ENCODE measurements at places on chromosomes 2 and 18.

DNA sequence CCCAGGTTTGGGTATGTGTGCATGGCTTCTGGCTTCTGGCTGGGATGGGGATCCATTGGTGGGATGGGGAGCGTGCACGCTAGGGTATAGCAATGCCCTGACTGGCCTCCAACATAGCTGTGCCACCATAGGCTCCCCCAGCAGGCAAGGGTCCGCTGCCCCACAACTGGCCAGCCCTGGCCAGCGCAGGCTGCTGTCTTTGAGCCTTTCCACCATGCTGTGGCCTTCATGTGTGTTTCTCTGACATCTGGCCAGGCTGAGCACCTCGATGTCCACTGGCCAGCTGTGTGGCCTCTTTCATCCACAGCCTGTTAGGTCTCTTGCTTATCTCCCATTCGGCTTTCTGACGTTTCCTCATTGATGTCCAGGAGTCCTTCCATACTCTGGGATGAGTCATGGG lies 231.3 kb downstream of the NDUFA10 start:
- no peak for DNase-seq

- DNase-seq, result peak; percentile 6
Observed at GRCh38 chr2:132766573-132766972, 96.6 kb upstream of the LYPD1 start.

DNA sequence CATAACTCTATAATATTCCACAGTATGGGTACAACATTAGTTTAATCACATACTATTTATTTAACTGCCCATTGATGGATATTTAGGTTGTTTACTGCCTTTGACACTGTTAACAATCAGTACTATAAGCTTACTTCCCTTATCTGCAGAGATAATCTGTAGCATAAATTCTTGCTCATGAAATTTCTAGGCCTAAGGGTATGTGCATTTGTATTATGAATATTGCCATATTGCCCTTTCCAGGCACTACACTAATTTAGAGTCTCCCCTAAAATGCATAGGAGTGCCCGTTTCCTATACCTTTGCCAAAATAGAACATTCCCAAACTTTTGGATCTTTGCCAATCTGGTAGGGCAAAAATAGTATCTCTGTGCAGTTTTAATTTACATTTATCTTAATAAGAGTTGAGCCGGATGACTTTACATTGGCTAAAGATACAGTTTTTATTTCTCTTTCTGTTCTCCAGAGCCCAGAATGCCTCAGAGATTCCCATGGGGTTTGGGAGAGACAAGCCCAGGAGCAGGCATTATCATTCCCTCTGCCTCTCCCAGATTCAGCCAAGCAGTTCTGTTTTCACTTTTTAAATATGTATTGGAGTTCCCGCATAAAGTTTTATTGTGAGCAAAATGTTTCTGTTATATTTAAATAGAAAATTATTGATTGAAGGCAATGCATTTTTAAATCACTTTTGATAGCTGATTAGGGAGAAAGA lies 102.8 kb downstream of the CAPN13 start:
- no peak for DNase-seq

- peak; percentile 47 for DNase-seq
Observed at GRCh38 chr2:191910518-191910917, 63.6 kb upstream of the CAVIN2 start.

DNA sequence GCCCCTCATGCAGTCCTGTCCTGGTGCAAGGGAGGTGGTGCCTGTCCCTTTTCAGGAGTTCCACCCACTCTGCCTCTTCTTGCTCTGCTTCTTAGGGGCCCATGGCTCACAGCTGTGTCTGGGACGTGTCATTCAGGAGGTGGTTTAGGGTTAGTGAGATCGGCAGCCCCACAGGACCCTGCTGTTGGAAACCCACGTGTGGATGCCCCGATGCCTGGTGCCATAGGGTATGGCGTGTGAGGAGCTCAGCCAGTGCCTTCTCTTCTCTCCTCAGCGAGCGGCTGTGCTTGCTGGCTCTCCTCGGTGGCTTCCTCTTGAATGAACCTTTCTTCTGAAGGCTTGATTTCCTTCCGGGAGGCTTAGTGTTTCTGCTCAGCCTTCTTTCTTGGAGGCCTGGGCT lies 55.2 kb downstream of the LDLRAD4 start:
- DNase-seq, result no peak

DNA sequence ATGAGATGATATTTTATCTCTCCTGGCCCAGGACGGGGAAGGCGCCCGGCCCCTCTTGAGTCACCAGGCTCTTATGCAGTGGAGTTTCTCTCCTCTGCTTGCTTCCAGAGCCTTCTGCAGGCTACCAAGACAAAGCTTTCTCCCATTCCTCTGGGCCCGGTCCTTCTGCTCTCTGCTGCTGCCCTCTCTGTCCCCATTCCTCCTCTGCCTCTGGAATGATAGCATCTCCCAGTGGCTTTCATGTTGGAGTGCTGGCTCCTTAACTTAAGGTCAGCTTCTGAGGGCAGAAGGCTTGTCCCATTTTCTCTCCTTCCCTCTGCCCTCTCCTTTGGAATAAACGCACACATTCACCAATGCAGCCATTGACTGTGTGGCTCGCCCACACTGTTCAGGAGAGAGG lies 86.2 kb downstream of the SDC1 start:
- DNase-seq, result no peak

- DNase-seq, result no peak
Observed at GRCh38 chr2:196287523-196287922, 116.1 kb upstream of the STK17B start.

DNA sequence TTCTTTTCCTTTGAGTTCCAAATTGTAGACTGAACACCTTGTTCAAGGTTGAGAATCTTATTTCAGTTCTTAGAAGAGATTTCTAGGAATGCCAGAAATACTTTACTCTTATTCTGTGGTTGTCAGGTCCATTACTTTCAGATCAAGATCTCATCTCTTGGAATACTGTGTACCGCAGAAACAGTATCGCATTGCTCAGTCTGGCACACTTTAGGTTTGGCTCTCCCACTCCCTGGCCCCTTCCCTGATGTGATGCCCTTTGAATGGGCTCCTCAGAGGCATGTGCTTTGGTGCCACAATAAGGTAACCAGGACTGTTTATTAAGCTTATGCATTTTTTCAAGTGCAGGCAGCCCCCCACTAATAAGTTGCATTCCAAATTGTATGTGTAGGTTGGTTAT lies 244.7 kb upstream of the FOSL2 start:
- DNase-seq, result no peak

DNA sequence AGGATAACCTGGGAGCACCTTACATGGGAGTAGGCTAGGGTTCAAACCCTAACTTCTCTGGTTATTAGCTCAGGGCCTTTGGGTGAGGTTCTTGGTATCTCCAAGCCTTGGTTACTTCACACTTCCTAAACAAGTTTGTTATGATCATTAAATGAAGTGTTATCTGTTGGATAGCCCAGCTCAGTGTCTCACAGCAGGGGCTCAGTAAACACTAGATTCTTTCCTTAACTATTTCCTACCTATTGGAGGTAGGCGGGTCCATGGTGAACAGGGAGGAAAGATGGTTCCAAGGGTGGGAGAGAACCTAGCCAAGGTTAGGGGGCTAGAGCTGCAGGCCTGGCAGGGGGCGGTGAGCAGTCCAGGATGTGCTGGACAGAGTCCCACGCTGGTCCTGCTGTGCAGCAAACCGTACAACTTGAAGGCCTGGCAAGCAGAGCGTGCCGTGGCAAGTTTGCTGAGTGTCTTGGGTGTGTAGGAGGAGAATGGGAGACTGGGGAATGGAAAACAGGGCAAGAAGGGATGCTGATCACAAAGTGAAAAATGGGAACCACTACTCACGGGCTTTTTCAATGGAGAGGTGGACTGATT lies 259.1 kb downstream of the PRKCE start:
- peak; percentile 38 for DNase-seq

DNA sequence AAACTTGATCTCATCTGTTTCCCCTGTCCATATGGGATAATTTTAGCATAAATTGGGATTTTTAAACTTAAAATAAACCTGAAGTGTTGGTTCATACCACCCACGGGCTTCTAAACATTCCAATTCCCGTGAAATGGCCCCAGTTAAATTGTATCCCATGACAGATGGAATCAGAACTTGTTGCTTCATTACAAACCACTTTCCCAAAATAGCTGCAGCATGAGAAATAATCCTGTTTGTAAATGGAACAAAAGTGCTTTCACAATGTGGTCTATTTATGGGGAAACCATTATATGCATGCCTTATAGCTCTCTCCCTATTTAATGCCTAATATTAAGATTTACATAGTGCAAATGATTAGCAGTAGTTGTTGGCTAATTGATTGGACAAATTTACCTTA lies 15.9 kb downstream of the SCG2 start:
- DNase-seq, result peak; percentile 66

DNA sequence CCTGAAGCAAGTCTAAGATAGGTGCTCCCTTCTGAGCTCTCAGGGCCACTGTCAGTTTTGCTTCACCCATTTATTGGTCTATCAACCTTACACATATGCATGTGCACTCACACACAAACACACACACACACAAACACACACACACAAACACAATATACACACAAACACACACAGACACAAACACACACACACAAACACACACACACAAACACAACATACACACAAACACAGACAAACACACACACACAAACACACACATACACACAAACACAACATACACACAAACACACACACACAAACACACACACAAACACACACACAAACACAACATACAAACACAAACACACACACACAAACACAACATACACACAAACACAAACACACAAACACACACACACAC lies 181.6 kb upstream of the KLHL29 start:
- no peak for DNase-seq

DNA sequence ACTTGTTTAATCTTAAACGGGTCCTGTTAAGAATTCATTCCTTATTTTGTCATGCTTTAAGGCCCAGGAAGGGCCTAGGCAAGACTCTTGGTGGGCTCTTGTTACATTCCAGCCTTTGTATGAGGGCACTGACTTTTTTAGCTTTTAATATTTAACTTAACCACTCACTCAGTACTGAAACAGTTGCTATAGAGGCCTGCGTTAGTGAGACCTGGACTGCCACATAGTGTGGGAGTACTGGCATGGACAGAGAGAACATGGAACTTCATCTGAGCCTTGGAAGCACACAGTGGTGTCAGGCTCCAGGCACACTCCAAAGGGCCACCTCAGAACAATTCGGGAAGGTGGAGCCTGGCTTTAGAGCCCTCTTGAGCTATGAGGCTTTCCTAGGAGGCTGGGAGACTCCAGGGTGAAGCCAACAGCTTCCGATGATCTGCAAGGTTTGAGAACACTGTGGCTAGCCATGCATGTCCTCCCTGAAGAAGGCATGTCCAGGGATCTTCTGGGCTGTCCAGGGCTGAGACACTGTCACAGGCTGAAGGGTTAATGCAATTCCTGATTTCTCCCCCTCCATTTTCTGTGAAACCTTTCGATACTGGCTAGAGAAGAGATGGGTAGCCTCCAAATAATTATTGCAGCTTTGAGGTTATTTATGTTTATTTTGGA lies 155.4 kb upstream of the ACAA2 start:
- DNase-seq, result no peak

GRCh38 chr2:121342751-121343150 lies 57.7 kb upstream of the TFCP2L1 start:
- DNase-seq, result peak; percentile 31

GRCh38 chr2:238988105-238988504 lies 140.2 kb downstream of the TWIST2 start:
- DNase-seq, result no peak

DNA sequence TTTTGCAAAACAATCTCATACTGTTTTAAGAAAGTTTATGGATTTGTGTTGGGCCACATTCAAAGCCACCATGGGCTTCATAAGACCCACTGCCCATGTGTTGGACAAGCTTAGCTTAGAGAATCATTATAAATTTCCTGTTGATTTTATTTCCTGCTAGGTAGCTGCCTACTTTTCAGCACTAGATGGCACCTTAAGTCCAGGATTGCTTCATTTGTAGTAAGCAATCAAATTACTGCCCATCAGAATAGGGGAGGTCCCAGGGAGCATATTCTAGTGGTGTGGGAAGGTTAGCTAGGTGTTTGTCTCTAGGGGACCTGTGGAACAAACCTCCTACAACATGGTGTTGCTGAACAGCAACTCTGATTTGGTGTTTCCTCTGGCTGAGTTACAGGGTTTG lies 11.0 kb upstream of the DCDC2C start:
- peak; percentile 48 for DNase-seq

GRCh38 chr2:36360063-36360462 lies 4.5 kb downstream of the CRIM1 start:
- DNase-seq, result no peak

GRCh38 chr2:32262105-32262504 lies 2.6 kb downstream of the NLRC4 start:
- no peak for DNase-seq

DNA sequence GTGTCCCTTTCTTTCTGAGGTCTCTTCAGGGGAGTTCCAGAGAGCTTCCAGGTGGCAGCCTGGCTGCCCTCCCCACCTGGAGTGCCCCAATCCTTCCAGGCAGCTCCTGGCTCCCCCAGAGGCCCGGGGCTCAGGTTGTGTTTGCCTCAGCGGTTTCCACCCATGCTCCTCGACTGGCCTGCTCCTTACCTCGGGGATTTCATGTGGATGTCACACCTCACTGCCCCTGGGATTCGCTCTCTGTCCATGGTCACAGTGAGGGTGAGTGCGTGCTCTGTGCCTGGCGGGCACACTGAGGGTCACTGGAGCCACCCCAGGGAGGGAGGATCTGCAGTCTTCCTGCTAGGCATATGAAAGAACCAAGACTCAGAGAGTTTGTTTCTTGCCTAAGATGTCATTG lies 2.1 kb upstream of the TOGARAM2 start:
- DNase-seq, result no peak

GRCh38 chr2:225318440-225318839 lies 81.1 kb upstream of the NYAP2 start:
- DNase-seq, result no peak

- no peak for DNase-seq
Observed at GRCh38 chr18:35549564-35549963, 32.0 kb upstream of the GALNT1 start.

DNA sequence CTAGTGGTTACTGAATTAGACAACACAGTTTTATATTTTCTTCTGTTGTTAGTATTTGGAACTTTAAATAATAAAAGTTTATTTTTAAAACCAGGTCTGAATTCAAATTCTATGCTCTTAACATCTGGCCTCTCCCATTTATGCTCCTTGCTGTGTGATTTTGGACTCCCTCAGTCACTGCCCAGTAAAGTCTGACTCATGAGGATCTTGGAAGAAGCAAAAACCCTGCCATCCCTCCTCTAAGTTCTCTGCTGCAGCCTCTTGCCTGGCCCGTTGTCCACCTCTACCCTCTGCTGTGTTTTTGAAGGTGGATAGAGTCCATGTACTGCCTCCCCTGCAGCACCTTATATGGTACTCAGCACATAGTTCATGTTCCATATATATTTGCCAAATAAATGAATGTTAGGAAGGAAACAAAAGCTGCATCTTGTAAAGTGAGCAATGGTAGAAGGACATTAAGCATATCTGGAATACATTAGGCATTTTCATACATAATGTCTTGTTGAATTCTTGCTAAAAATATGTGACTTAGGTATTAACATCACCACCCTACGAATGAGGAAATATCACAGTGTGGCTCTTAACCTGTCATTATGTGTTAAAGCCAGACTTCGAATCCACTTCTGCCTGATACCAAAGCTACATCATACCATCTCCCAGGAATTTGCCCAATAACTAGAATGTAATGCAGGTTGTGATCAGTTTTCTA lies 62.1 kb downstream of the THNSL2 start:
- no peak for DNase-seq

All from MCF 10A (cell line).